Foreskin fibroblast (primary cell): ENCODE measurements at places on chromosomes 5 and 9.
A peak's percentile ranks its signal among the peaks of the same experiment; 100 is the strongest.

DNA sequence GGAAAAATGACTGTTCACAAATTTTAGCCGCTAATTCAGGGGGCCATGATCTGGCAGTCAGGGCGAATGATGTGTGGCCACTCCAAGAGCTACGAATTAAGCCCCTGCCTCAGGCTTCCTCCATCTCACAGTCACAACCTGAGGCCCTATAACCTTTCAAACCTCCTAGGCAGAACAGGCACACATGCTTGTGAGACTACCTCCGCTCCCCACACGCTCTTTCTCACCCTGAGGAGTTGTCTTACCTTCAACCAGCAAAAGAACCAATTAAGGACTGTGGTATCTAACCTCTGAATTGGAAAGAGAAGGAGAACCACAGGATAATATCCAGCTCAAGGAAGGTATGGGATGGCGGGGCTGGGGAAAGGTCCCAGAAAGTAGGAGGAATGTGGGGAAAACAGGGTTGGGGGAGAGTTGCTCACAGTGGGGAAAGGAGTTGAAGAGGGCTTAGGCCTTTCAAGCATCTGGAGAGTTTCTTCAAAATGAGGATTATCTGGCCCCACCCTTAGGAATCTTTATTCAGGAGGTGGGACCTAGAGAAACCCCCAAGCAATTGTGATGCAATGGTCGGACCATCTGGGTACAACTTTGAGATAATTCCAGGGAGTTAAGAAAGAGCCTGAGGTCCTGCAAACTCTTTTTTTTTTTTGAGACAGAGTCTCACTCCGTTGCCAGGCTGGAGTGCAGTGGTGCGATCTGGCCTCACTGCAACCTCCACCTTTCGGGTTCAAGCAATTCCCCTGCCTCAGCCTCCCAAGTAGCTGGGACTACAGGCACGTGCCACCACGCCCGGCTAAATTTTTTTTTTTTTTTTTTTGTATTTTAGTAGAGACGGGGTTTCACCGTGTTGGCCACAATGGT is 5.5 kb downstream of the PCDH1 start:
- no peak for DNase-seq

- no peak for DNase-seq
These were observed 5.6 kb downstream of the FER start for GRCh38 chr5:108753331-108753730.

DNA sequence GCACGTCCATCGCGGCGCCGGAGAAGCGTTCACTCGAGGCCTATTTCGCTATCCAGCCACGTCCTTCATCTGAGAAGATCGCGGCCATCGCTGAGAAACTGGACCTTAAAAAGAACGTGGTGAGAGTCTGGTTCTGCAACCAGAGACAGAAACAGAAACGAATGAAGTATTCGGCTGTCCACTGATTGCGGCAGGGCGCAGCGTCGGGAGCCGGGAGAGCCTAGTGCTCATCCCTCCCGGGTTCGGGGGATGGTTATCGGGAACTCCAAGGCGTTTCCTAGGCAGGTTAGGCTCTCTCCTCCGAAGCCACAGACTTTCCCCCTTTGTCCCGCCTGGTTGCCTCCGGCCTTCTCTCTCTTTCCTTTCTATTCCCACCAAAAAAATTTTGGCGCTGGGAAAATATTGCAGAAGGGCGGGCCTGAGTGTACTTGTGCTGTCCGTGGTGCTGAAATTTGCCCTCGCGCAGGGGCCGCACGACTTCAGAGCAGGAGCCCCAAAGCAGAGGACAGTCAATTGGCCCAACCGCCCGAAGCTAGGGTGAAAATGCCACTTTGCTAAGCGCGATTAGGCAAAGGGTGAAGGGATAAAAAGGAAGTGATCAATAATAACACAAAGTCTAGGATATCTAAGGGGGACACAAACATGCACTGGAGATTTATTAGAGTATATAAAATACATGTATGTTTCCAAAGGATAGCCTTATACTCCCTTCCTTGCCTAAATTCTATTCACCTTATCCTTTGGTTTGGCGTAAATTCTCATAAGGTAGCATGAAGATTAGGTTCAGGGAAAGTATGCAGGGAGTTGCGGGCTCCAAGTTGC is 1.8 kb downstream of the POU4F3 start:
- peak; percentile 51 for DNase-seq

- no peak for DNase-seq
These were observed 161.5 kb downstream of the EBF1 start for GRCh38 chr5:158938200-158938599.

DNA sequence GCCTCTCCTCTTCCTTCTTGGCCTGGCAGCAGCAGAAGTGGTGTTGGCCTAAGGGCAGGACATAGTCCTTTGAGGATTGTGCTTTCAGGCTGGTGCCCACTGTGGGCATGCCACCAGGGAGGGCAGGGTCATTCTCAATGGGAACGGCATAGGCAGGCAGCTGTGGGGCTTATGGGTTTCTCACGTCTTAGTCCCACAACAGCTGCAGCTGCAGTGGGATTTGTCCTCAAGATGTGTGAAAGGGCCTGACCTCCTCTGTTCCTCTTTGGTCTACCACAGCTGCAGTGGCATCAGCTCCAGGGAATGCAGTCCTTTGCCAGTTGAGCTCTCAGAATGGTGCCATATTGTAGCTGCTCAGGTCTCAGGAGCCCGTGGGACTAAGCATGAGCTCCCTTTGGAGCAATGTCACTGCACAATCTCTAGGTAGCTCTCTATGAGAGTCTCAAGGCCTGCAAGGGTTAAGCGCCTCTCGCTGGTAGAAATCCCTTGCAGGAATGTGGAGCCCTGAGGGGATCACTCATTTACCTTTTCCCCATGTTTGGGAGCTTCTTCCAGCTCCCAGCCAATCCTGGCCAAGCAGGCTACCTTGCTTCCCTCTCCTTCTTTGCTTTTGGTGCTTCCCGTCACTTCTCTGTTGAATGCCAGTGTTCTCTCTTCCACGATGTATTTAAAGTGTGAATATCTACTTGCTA is 104.8 kb downstream of the GNA14 start:
- DNase-seq: no peak

DNA sequence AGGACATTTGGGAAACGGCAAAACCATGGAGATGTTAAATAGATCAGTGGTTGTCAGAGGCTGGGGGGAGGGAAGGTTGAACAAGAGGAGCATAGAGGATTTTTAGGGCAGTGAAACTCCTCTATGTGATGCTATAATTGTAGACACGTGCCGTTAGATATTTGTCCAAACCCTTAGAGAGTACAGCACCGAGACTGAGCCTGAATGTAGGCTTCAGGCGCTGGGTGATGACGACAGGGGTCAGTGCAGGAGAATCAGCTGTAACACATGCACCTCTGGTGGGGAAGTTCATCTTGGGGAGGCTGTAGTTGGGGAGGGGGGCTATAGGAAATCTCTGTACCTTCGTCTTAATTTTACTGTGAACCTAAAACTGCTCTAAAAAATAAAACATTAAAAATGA is 22.2 kb upstream of the CLPTM1L start:
- no peak for DNase-seq

GRCh38 chr5:79474367-79475151 is 39.4 kb downstream of the HOMER1 start:
- DNase-seq: no peak

GRCh38 chr9:121107029-121107428 is 32.3 kb downstream of the CNTRL start:
- DNase-seq: no peak

GRCh38 chr9:137271696-137272076 is 5.8 kb upstream of the TOR4A start:
- DNase-seq: no peak

DNA sequence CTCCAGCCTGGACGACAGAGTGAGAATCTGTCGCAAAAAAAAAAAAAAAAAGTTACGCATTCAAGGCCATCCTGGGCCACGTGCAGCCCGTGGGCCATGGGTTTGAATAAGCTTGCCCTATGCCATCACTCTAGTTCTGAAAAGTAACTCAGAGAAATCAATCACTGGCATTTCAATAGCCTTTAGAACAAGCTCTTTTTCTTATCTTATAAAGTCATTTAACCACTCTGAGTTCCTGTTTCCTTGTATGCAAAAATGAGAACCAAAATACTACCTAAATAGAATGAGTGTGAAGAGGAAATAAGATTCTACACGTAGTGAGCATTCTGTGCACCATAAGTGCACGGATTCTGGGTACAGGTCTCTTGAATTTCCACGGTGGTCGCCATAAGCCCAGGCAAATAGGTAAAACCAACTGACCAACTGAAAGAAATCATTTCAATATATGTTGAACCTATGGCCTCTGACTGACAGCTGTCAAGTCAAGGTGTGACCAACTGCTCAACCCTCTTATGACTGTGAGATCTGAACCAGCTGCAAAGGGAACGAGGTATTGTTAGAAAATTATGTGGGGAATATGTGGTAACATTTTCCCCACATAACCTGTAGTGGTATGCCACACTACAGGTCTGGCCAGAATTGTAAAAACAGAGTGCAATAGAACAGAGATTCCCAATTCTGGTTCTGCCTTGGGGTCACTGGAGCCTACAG is 143.9 kb upstream of the LHFPL2 start:
- DNase-seq: no peak

GRCh38 chr9:137511758-137512463 is 38.3 kb downstream of the PNPLA7 start:
- no peak for DNase-seq

GRCh38 chr5:14557203-14557770 is 24.3 kb upstream of the OTULINL start:
- no peak for DNase-seq

- no peak for DNase-seq
These were observed 138.9 kb upstream of the IRX4 start for GRCh38 chr5:2021484-2022176.

DNA sequence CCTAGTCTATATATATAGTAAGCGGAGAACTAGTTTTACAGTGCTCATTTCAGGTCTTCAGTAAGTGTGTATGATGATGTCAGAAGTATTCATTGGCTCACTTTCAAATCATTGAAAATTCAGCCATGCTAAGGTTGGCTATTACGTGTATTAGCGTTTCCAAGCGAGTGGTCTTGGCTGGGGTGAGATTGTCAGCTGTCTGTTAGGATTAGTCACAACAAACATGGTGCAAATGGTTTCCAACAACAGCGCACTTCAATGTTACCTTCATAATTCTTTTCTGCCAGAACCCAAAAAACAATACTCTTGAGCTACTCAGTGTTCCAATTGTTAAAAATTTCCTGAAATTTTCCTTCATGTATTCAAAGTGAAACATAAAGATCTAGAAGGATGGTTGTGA is 283.0 kb downstream of the AOPEP start:
- DNase-seq: no peak

DNA sequence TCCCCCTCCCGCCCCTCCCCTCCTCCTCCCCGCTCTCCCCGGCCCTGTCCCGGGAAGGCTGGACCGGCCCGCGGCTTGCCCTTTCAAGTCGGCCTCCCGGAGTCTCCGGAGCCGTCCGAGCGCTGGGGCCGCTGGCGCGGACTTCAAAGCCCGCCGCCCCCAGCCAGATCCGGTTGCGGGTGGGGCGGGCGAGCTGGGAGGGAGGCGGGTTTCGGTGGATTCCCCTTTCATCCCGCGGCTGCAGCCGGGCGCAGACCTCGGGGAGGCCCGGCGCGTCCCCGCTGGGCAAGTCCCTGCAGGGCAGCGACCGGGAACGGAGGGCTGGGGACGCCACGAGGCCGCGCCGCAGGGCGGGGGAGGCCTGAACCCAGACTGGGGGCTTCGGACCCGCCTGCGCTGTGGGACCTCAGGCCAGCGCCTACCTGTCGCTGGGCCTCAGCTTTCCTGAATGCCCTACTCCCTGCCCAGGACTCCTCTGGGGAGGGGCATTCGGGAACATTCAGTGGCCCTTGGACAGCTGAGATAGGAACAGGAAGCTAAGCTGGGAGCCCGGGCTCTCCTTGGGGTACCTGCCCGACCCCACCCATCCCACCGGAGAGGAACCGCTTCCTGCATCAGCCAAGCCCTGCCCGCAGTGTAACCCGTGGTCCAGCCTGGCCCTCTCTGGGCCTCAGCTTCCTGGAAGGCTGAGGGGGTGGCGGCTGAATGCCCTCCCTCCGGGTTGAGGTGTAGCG is 23.4 kb downstream of the C9orf50 start:
- DNase-seq: peak; percentile 84

GRCh38 chr5:112367400-112367799 is 51.7 kb downstream of the EPB41L4A start:
- DNase-seq: no peak

DNA sequence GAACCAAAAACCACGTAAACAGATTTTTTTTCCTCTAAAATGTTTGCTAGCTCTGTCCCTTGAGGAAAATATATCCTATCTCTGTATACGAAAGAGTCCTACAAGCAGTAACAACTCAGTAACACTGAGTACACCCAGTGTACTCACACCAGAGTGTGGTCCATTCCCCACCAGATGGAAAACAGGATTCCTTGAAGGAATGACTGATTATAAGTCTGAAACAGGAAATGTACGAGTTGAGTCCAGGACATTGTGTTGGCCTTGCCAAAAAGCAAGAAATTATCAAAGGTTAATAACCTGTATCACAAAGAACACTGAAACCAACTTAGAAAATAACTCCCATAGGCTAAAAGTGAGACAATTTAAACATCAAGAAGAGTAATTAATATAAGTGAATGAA is 20.4 kb downstream of the GOLPH3 start:
- DNase-seq: no peak

GRCh38 chr5:116305899-116306298 is 221.1 kb downstream of the COMMD10 start:
- no peak for DNase-seq

DNA sequence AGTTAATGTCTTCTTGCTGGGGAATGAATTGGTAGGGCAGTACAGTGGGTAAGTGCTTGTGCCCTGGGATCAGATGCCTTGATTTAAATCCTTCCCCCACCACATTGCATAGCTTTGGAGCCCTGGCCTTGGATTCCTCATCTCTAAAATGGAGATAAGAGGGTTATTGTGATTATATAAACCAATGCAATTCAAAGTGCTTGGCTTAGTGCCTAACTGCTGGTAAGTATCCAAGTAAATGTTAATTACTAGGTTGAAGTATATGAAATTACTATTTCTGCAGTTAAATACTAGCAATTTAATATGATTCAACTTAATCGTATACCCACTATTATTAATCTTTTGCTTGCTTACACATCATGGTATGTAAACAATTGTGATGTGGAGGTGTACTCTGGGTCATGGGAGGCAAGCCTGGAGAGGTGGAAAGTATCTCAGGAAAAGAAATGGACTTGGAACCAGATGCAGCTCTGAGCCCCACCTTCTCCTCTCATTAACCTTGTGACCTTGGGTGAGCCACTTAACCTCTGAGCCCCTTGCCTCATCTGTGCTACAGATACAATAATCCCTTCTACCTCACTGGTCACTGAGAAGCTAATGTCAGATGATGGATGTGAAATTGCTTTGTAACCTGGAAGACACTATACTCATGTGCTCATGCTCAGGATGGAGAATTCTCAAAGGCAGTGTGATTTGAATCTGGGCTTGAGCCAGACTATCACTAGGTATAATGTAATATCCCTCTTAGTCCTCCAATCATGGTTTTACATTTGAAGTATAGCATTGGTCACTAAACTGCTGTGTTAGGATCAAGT is 23.8 kb downstream of the NEUROG1 start:
- no peak for DNase-seq

- no peak for DNase-seq
These were observed 181.1 kb upstream of the SPEF2 start for GRCh38 chr5:35436400-35437057.

DNA sequence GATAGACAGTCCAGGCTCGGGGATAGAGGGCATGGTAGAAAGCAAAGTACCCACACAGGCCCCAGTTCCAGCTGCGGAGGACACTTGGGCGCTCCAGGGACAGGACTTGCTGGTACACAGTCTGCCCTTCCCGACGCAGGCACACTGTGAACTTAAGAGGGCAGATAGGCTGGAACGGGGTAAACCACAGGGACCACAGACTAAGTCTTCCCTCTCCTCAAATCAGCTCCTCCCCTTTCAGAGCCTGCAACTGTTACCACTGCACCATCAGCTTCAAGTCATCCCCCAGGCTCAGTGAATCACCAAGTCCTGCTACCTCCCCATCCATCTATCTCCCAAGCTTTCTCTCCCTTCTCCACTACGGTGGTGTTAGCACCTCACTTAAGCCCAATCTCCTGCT is 7.3 kb downstream of the GBA2 start:
- no peak for DNase-seq
